ENCODE measurements at places on chromosomes 3 and 15.

- DNase-seq, result no peak
These were observed 406.4 kb upstream of the PROK2 start for GRCh38 chr3:72191209-72191960.

DNA sequence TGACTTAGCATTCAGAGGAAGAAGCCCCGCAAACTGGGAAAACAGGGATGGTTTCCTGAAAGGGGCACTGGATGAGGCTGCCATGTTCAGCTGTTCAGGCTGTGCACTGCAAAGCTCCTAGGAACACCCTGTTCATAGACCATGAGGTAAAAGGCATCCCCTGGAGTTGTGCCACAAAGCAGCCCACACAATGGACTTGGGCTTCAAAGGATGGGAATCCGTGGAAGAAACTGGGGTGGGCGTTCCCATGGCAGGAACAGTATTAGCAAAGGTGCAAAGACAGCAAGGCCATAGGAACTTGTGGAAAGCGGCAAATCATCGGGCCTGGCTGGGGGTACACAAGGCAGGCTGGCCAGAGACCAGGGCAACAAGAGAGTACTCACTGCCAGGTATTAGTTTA is 8.9 kb downstream of the OXTR start:
- no peak for DNase-seq

DNA sequence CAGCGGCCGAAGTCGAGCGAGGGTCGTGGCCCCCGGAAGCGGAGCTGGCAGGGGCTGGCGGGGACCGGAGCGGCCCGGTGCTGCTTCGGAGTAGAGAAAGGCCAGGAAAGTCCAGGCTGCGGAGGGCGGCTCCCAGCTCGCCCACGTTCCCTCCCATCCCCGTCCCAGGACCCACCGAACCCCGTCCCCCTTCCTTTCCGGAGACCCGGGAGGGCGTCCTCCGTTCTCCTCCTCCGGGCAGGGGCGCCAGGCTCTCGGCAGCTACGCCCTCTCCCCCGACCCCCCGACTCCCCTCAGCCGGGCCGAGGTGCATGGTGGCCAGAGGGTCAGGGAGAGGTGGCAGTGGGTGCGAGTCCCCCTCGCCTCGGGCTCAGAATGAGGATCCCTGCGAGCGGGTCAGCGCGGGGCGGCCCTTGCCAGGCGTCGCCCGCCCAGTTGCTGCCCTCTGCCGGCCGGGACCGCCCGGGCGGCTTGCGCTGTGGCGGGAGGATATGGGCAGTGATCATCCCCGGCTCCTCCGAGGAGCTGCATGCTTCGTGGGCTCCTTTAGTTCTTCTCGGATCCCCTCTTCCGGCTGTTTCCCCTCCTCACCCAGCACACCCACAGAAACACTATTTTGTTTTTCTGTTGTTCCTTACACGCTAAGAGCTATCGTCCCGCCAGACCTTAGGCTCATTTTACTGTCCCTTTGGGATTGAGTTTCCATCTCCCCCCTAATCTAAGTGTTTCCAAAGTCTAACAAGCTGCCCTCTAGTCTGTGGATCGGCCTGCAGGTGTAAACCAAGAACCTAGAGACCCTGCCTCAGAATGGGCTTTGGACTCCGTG is 744 bp upstream of the ALDH1A2 start:
- DNase-seq, result peak; percentile 90

GRCh38 chr15:82597815-82598214 is 49.3 kb downstream of the CPEB1 start:
- DNase-seq, result no peak

GRCh38 chr15:27705056-27705455 is 394.1 kb downstream of the OCA2 start:
- DNase-seq, result no peak

DNA sequence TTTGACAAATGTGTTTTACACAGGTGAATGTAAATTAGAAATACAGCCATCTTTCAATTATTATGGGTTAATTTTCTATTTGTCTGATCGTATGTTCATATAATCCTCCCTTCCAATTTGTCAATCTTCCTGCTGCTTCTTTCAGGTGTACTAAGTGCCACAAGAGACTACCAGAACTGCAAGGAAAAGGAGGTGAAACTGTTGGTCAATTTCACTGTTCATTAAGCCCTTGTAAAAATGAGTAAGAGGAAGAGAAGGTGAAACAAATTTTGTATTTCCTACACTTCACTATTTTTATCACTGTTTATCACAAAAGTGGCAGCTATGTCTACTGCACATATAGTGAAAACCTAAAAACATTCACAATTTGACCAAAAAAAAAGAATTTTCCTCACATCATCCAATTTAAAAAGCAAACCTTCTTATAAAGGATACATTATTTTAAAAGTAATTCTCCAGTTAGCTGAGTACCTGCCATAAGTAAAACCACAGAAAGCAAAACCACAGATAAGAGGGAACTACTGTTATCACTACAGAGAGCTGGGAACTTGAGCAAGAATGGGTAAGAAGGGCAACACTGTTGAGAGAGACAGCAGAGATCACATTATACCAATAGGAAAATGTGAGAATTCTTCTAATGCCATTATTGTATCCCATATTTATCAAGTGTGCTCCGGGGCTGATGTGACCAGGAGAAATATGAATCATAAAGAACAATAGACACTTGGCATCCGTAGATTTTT is 163.0 kb downstream of the TBC1D5 start:
- DNase-seq, result no peak

DNA sequence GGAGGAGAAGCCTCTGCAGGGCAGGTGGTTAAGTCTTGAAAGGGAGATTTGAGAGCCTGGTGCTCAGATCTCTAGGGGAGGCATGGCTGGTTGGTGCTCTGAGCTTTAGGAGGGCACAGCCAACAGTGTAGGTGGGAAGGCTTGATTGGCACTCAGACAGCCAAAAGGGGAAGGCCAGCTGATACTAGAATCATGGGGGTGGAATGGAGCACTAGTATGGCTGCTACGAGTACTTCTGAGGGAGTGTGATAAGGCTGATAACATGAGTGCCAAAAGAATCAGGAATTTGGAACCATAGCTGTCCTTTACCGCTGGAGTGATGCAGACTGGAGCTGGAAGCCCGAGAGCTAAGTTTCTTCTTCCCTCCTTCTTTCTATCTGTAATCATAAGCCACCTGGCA is 184.6 kb upstream of the TBC1D5 start:
- no peak for DNase-seq

DNA sequence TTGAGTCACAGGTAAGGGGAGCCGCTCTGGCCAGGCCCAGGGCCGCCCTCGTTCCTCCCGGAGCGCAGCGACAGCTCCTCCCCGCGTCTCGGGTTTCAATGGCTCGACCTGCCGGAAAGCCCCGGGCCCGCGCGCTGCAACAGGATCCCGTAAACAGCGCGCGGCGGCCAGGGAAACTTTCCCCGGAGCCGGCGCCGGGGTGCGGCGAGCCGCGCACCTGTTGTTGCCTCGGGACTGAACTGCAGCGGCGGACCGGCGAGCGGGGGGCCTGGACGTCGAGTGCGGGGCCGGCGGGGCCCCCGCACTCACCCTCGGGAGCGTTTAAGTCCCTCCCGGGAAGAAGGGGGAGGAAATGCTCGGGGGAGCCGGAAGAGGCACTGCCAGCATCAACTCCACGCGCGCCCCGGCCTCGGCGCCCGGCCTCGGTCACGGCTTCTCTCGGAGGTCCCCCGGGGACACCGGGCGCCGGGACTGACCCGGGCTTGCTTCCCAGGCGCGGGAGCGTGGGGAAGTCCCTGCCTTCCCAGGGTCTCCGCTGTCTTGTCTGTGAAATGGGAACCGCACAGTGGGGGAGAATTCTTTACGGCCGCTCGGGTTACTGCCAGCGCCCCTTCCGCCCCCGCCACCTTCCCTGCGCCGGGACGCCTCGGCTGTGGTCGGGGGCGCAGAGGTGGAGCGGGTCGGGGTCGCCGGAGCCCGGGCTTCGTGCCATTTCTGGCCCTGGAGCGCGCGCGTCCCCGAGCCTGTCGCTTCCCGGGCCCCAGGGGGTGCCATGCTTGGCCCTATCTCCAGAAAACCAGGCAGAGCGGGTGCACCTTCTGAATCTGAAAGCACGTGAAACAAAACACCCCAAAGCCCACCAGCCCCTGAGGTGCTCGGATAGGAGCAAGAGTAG is 7.5 kb upstream of the PGPEP1L start:
- DNase-seq, result peak; percentile 62

DNA sequence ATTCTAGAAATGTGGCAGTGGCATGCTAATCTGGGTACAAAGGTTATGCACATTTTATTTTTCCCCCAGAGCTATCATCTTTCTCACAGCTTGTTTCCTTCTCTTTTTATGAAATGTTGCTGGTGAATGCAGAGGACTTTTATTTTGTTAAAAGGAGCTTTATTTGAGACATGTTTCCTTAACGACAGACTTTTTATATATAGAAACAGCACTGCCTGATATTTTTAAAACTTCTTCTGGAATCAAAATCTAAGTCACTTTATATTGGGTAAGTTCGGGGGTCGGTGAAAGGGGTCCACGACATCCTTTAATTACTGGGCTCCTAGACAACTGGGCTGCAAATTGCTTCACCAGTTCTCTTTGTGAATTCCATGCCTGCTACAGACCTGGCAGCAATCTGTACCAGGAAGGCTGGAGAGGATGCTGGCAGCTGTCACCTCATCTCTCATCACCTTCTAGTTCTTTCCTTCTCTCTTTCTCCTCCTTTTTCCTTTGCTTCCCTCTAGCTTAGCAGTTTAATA is 464.7 kb downstream of the PDCD6IP start:
- no peak for DNase-seq
